ENCODE measurements at places on chromosomes 11 and 22.

DNA sequence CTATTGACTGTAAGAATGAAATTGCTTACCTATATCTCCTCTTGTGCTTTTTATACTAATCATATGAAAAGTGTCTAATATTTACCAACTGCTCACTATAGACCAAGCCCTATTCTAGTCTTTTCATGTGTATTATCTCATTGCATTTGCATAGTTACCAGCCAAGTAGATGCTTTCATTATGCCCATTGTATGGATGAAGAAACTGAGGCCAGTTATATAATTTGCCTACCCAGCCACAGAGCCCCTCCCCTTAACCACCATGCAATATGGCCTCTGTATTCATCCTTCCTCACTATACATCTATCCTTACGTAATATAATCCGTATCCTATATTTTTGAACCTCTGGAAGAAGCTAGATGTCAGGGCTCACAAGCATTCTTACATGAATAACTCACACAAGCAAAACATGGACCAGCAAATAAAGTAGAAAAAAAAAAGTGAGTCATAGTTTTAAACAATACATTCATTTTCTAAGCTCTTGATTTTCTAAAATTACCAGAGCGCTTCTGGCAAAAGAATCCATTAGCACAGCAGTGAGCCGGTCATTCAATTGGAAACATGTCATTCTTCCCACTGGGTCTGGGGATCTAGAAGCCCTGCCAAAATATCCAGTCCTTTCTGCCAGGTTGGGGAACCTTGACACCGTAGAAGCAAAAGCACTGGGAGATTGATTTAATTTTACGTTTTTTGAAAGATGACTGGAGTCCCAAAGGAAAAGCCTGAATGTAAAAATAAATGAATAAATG, 80.0 kb downstream of the C11orf91 start:
- DNase-seq, result no peak

GRCh38 chr11:75239531-75240290, 863 bp upstream of the TPBGL start:
- DNase-seq, result no peak

DNA sequence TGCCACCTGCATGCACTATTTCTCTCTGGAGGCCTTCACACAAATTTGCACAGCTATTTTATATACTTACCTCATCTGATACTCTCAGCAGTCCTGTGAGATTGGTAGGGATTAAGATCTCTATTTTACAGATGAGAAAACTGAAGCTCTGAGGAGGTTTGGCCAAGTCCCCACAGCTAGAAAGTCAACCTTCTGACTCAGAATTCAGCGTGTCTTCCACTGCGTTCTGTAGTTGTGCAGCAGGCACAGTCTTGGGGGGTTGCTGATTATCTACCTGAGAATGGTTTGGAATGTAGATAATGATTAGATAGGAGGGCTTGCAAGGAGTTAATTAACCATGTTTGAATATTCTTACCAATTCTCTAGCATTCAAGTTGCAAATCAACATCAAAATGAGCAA, 2.5 kb upstream of the SORL1 start:
- DNase-seq, result no peak

DNA sequence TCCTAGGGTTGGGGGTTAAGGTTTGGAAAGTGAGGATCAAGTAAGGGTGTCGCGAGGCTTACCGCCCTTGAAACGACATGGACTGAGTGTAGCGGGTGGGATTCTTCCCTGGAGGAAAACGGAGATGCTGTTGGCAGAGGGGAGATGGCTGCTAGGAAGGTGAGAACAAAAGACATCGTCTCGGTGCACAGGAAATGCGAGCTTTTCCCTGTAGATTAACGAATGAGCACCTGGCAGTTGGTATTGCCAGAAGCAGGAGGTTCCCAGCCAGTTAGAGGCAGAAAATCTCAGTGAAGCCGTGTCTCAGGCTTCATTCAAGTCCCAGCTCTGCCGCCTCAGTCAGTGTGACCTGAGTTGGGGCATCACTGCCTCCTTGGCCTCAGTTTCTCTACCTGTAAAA, 1.4 kb upstream of the LHFPL7 start:
- no peak for DNase-seq

DNA sequence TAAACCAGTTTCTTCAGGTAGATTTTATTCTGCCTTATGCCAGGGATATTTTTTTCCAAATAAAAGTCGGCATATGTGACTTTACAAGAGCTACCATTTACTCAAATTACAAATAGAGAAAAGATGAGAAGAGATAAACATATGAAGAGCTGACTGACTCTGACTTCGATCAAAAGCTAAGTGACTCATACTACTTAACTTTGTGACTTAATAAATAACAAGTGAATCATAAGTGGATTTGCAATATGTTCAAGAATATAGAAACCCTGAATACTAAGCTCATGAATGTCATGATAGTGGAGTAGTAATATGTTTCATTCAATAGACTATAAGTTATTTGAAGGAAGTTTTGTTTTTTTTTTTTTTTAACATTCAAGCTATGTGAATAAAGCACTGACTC, 130.5 kb upstream of the ANO3 start:
- DNase-seq, result no peak

DNA sequence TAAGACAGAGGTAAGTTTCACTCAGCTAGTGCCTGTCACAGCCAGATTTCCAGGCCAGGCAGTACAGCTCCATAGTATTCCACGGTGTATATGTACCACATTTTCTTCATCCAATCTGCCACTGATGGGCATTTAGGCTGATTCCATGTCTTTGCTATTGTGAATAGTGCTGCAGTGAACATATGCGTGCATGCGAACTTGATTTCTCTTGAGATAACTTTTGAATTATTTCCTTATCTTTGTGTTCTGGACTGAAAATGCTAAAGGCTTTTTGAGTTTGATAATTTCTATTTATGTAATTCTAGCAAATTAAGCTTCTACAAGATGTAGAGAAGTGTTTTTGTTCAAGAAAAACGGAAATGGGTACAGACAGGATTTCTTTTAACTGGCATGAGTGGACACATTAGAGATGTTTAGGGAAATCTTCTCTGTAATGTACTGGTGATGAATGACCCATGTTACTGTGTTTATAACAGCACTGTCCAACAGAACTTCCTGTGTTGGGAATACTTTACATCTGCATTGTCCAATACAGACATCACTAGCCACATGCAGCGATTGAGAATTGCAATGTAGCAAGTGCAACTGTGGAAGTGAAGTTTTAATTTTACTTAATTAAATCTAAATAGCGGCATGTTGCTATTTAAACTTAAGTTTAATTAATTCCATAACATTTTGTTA, 151.3 kb downstream of the CADM1 start:
- DNase-seq, result no peak

- no peak for DNase-seq
Observed at GRCh38 chr11:75966537-75967287, 151.7 kb downstream of the UVRAG start.

DNA sequence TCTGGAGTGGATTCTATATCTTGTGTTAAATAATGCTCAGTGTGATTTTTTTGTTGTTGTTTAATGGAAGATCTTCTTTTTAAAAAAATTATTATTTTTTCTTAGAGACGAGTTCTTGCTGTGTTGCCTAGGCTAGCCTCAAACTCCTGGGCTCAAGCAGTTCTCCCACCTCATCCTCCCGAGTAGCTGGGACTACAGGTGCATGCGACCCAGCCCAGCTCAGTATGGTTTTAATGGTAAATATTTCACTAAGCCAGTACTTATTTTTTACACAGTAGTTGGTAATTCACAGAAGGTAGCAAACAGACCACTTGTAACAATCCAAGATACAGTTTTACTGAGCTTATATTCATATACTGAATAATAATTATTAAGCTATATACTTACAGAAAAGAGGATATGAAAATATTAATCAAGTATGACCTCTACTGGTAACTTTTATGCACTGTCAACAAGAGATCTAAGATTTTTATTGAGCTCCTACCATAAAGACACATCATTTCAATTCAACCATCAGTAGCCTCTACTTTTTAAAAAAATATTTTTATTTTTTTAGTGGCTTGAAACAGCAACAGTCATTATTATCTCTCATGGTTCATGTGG, 6.1 kb upstream of the CD59 start:
- no peak for DNase-seq

DNA sequence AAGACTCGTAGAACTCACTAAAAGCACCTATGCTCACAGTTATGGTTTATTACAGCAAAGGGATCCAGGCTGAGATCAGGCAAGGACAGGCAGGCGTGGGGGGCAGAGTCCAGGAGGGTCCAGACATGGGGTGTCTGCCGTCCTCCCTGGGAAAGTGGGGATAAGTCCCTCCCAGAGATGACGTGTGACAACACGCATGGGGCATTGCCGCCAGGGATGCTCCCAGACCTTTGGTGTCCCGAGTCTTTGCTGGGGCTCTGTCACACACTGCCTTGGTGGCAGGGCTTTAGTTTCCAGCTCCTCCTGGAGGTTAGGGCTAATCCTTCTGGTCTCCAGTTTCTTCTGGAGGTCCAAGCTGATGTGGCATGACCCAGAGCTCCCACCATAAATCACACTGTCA, 226.7 kb downstream of the CTTN start:
- DNase-seq, result no peak

- no peak for DNase-seq
Observed at GRCh38 chr22:25777870-25778269, 35.9 kb downstream of the MYO18B start.

DNA sequence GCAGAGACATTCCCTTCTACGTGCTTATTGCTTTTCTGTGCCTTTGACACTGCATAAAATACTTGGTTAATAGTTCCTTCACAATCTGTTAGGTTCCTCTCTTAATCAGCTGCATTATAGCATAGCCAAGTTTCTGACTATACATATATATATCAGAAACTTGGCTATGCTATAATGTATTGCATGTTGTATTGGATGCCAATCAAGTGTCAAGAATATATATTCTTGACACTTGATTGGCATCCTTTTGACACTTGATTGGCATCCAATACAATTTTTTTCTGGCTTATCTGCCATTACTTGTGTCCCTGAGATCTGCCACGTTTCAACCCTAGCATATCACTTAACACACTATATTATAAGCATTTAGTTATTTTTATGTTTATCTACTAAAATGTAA, 949.7 kb upstream of the TENM4 start:
- DNase-seq, result no peak

- no peak for DNase-seq
Observed at GRCh38 chr11:326842-327580, 6.4 kb upstream of the IFITM3 start.

GRCh38 chr11:69054397-69055211, 5.9 kb downstream of the TPCN2 start:
- DNase-seq, result no peak

DNA sequence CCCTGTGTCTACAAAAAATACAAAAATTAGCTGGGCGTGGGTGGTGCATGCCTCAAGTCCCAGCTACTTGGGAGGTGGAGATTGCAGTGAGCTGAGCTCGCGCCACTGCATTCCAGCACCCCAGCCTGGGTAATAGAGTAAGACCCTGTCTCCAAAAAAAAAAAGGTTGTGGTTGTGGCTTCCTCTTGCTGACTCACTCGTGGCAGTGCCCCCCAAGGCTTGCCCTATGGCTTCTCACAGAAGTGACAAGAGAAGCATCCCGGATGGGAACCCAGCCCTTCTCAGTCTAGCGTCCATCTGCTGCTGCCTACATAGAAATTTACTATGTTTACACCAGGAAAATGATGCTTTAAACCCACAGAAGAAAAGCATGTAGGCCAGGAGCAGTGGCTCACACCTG, 68.5 kb upstream of the PITPNB start:
- DNase-seq, result no peak

- DNase-seq, result peak; percentile 54
Observed at GRCh38 chr22:39117585-39118191, 20.6 kb downstream of the APOBEC3H start.

DNA sequence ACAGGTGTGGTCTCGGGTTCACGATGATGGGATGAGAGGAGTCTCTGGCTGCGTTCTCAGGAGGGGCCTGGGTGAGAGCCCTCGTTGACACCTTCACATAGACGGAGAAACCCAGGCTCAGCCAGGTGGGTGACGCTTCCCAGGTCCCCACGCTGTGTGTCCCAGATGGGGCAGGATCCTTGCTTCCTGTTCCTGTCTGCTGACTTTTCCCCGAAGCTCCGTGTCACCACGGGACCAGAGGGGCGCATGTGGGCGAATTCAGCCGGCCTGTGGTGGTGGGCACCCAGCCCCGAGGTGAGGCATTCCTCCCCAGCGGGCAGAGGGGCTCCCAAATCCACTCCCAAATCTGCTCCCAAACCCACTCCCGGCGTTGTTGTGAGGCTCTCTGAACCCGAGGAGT, 732.8 kb downstream of the BRD1 start:
- no peak for DNase-seq

DNA sequence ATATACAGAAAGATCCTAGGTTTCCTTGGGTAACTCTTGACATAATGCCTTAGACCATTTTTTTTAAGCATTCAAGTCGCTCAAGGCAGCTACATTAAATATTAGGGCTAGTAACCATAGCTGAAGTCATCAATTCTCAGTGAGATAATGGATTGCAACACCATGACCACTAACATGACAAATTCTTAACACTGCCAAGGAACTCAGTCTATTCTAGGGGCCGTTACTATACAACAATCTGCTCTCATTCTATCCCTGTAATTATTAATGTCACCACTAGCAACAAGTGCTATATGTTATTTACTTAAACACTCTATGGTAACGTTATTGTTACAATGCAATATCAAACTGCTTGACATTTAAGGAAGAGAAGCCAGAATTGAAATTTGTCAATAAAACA, 3.2 kb upstream of the STK33 start:
- DNase-seq, result no peak

- peak; percentile 24 for DNase-seq
Observed at GRCh38 chr11:65719871-65720210, 757 bp downstream of the RNASEH2C start.

DNA sequence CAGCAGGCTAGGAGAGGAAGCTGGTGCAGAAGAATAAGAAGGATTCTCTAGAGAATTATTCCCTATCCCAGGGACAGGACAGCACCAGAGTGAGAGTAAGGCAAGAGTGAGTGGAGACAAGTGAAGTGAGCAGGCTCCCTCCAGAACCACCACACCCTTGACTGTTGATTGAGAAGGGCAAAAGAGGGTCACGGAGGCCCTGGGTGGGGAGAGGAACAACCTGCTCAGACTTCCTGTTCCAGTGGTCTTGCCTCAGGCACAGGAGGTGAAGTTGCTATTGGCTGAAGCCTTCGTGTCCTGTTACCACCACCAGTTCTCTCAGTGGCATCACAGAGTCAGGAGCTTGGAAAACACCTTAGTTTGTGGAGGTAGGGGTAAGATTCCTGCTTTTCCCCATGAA, 51.7 kb upstream of the CCDC89 start:
- no peak for DNase-seq

- no peak for DNase-seq
Observed at GRCh38 chr11:111557425-111558111, 17.0 kb downstream of the LAYN start.
